NT2/D1 (cell line): ENCODE measurements at places on chromosomes 4 and X.
A peak's percentile ranks its signal among the peaks of the same experiment; 100 is the strongest.

GRCh38 chr4:8665406-8666360 is 73.1 kb downstream of the CPZ start:
- DNase-seq, result no peak

DNA sequence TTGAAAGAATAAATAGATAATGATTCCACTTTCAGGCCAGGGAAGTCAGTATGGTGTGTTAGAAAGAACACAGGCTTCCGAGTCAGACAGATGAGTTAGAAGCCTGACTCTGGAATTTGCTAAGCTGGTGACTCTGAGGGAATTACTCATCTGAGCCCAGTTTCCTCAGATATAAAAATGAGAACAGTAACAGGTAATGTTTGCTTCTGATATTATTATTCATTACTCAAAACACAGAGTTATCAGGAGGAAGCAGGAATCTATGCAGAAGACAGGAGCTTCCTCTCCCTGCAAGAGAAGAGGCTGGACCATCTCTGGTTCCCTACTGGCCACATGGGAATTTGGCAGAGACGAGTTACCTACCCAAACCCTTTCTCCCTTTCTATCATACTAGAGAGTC is 163.1 kb downstream of the EVC2 start:
- DNase-seq, result no peak

- no peak for DNase-seq
Observed at GRCh38 chr4:122027203-122027602, 75.3 kb upstream of the TRPC3 start.

- no peak for DNase-seq
Observed at GRCh38 chr4:23734000-23734399, 155.8 kb downstream of the PPARGC1A start.

DNA sequence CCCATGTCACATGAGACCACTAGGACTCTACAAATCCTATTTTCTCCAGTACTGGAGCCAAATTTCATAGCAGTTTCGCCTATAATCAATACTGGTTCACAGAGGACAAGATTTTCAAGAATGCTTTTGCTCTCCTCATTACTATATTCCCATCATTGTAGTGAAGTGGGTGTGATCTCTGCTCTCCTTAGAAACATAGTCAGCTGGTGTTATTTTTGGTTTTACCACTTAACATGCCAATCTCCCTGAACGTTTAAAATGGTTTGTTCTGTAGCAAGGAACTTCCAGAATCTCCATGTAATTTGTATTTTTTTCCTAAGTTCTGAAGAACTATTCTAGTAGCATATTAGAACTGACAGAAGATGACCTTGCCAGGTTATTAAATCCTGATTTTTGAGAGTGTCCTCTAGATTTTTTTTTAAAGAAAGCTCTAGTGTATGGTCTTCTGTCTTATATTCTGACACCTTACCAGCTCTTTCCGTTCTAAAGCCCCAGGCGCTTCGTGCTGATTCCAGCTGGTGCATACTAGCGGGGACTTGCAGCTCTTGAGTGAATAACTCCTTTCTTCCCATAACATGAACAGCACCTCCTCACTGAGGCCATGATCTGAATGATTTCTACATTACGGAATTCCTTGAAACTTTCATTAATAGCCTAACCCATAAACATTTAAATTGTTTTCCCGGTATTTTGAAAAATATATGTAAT is 1372.9 kb downstream of the TECRL start:
- no peak for DNase-seq

DNA sequence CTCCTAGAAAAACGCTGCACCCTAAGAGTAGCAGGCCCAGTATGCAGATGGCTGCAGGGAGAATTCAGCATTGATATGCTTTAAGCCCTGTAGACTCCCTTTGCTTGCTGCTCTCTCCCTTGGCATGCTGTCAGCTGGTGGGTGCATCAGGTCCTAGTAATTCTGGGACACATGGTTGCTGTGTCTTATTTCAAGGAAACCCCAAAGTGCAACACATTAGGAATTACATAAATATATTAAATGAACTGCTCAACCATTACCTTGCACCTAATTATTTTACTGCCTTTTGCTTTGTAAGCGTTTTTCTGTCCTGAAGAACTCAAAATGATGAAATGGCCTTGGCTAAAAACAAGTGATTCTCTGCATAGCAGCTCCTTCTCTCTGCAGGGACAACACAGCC is 516.3 kb downstream of the ZIC3 start:
- DNase-seq, result no peak

- no peak for DNase-seq
Observed at GRCh38 chrX:40197071-40197470, 99.3 kb upstream of the BCOR start.

DNA sequence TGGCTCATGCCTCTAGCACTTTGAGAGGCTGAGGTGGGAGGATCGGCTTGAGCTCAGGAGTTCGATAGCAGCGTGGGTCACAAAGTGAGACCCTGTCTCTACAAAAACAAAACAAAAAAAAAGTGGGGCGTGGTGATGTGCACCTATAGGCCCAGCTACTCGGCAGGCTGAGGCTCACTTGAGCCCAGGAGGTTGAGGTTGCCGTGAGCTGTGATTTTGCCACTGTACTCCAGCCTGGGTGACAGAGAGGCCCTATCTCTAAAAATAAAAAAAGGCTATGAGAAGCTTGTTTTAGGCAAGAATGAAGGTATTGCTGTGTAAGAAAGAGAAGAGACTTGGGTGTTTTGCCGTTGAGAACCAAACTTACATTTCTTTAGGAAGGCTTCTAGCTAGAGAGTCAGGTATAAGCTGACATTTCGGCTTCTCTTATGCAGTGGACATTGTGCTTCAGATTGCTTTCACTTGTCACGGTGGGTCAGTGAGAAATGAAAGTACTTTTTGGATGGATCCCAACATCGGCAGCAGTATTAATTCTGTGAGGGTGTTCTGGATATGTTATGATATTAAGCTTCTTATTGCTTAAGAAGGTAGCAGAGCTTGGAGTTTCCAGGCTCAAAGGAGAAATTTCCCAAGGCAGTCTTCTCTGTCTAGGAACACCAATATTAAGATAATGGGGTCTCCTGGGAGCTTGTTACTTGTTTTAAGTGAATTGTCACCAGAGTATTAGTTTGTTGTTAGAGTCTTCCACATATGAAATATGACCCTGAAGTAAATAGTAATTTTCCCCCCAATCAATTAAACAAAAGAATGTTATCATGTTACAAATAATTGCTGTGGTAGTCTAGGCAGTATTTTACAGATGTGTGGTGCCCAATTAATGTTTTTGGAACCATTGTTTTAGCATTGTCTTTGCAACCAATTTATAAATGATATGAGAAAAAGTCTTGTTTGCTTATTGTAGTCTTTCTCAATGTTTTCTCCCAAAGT is 17.6 kb downstream of the TMEM131L start:
- DNase-seq, result no peak

GRCh38 chr4:32341342-32341741 is 1621.2 kb downstream of the PCDH7 start:
- DNase-seq, result no peak

DNA sequence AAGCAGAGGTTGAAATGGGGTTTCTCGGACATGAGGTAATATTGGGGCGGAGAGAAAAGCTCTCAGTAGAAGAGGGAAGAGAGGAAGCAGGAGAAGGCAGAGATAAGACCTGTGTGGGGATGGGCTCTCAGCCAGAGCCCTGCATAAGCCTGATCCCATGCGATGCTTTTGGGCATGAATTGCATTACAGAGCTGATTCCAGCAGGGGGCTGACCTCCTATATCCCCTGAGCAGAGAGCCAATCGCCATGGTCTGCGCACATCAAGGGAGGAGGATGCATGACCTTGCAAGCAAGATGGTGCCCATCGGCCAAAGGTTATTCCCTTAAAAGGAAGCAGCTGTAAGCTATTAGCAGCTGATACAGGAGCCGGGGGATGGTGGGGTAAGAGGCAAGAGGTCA is 7.6 kb downstream of the ANOS1 start:
- peak; percentile 39 for DNase-seq
